Psoas muscle (tissue), 8 donors: ENCODE measurements at places on chromosomes 5 and 9. TPM values are rescaled to one million over a fixed set of nuclear protein-coding genes. Genes with fewer than 3 reads are reported as not detected.

GRCh38 chr5:88829775-88830174, 53.2 kb downstream of the MEF2C start:
- DNase-seq, result no peak

GRCh38 chr5:14663734-14664269, 716 bp upstream of the OTULIN start:
- peak; percentile 49 for DNase-seq

- DNase-seq, result no peak
Measured at GRCh38 chr9:78278177-78278777, 18.6 kb upstream of the PSAT1 start.

GRCh38 chr5:149617760-149618306, 36.5 kb downstream of the ARHGEF37 start:
- DNase-seq, result no peak

- DNase-seq, result no peak
Measured at GRCh38 chr9:37528652-37529471, 43.1 kb downstream of the POLR1E start.

- DNase-seq, result no peak
Measured at GRCh38 chr5:112349371-112349770, 69.7 kb downstream of the EPB41L4A start.

GRCh38 chr9:70534061-70534460, 119.6 kb upstream of the KLF9 start:
- no peak for DNase-seq

GRCh38 chr9:15307523-15307841, 466 bp upstream of the TTC39B start:
- no peak for DNase-seq

GRCh38 chr5:174454890-174455289, 269.5 kb upstream of the MSX2 start:
- no peak for DNase-seq

- no peak for DNase-seq
Measured at GRCh38 chr9:68755051-68755450, 50.0 kb downstream of the PIP5K1B start.

- DNase-seq, result no peak
Measured at GRCh38 chr5:14261856-14262611, 118.9 kb downstream of the TRIO start.

- DNase-seq, result peak; percentile 86
Measured at GRCh38 chr5:80082731-80083100, 47.6 kb downstream of the THBS4 start.

Gene ENTPD2
- 0.29 TPM for polyA plus RNA-seq

Gene RAB3C
- 0.59 TPM for polyA plus RNA-seq

Gene LCN15
- not detected for polyA plus RNA-seq

Gene PDZD2
- 1.5 TPM for polyA plus RNA-seq

Gene BSPRY
- polyA plus RNA-seq, result 0.03 TPM

Gene NPR2
- 9.2 TPM for polyA plus RNA-seq
